ENCODE measurements at places on chromosomes 16 and 17.

DNA sequence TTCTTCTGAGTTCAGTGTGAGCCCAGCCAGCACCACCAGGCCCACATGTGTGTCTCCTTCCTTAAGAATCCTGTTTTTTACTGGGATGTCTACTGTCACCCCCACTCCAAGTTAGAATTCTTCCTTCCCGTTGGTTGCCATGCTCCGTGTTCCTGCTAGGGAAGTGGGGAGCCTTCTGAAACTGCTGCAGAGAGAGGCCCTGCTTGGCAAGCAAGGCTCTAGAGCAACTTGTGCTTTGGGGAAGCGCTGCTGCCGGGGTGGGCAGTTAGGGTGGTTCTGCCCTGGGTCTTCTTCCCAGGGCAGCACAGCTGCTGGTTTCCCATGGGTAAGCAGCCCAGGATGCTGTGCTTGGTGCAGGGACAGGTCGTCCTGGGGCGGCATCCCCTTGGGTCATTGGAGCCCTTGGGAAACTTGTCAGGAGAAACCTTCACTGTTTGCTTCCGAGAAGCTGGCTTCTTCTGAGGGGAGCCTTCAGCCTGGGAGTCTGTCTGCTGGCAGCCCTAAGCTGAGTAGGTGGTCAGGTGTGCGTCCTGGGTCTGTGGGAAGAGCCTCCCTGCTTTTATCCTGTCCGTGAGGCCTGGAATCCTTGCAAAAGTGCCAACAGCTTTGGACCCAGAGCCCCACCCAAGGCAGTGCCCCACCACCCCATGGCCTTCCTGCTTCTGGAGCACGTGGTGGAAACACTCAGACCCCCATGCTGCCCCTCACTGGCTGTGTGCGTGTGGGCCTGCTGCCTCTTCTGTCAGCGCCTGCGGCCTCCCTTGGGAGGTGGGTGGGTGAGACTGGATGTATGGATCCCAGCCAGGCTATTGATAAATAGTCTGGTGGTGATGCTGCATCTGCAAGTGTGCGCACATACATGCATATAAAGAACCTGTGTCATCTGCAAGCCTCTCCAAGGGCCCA is 71.8 kb downstream of the PLD6 start:
- no peak for DNase-seq

GRCh38 chr16:2388139-2388874 is 40.9 kb upstream of the CCNF start:
- no peak for DNase-seq

- no peak for DNase-seq
Measured at GRCh38 chr17:76594690-76595089, 9.0 kb upstream of the ST6GALNAC2 start.

- DNase-seq: no peak
Measured at GRCh38 chr16:57628783-57629293, 408 bp downstream of the ADGRG1 start.

- DNase-seq: no peak
Measured at GRCh38 chr16:55214974-55215494, 109.0 kb upstream of the IRX6 start.

- no peak for DNase-seq
Measured at GRCh38 chr17:36088670-36089338, 1.1 kb downstream of the CCL3 start.

DNA sequence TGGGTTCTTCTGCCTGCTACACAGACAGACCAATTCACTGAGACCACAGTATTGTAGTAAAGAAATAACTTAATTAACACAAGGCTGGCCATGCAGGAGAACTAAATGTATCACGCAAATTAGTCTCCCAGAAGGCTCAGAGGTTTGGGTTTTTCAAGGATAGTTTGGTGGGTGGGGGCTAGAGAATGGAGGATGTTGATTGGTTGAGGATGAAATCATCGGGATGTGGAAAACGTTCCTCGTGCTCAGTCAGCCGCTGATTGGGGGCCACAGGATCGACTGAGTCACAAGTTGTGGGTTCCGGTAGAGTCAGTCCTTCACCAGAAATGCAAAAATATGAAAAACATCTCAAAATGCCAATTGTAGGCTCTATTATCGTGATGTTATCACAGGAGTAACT is 18.7 kb downstream of the RHOT1 start:
- DNase-seq: no peak

- DNase-seq: no peak
Measured at GRCh38 chr16:30619638-30620037, 9.4 kb upstream of the ZNF689 start.

GRCh38 chr16:58154345-58154744 is 25.2 kb upstream of the CFAP20 start:
- DNase-seq: no peak

DNA sequence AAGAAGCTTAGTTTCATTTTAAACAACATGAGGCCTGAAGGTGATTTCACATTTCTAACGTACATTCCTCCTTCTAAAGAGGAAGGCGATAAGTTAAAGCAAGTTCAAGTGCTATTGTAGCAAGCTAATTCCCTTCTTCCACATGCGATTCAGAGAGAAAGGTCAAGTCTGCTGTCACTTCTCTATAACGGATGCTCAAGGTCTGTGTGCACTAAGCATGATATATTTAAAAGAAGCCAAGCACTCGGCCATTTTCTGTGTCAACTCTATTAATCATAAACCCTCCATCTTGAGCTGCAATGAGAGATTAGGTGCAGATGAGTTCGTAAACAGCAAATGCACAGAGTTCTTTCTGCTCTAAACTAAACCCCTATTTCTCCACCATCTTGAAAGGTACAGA is 568.8 kb upstream of the ZFHX3 start:
- DNase-seq: no peak

DNA sequence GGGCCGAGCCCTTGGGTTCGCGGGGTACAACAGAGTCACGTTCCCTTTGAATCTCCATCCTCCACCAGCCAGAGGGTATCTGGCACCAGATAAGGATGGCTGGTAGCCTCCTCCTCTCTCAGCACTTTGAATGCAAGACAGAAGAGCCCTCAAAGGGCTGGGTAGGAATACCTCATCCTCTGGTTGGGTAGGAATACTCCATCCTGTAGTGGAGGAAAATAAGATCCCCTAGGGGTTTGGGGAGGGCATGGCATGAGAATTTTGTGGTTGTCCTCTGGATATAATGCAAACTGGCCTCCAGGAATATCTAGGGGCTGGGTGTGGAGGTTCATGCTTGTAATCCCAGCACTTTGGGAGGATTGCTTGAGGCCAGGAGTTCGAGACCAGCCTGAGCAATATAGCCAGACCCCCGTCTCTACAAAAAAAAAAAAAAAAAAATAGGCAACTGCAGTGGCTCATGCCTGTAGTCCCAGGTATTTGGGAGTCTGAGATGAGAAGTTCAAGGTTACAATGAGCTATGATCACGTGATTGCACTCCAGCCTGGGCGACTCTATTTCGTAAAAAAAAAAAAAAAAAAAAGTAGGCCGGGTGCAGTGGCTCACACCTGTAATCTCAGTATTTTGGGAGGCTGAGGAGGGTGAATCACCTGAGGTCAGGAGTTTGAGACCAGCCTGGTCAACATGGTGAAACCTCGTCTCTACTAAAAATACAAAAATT is 2.7 kb downstream of the IGFBP4 start:
- no peak for DNase-seq

- DNase-seq: no peak
Measured at GRCh38 chr17:40071313-40072039, 8.7 kb downstream of the THRA start.

DNA sequence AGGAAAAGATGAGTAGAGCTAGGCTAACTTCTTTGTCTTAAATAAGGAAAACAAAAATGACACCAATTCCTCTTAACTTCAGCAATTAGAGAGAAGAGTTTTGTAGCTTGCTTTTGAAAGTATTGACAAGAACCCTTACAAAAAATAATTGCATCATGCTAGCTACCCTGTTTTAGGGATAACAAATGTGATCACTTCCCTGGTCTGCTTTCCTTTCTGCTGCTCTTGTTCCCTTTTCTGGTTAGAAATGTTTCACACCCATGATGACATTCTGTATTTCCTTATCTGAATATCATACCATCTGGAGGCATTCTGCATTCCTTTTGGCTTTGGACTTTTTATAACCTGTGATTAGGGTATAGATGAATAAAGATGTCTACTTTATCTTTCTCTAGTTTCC is 9.9 kb upstream of the SMIM36 start:
- no peak for DNase-seq

GRCh38 chr16:56974549-56975300 is 13.0 kb downstream of the CETP start:
- no peak for DNase-seq

DNA sequence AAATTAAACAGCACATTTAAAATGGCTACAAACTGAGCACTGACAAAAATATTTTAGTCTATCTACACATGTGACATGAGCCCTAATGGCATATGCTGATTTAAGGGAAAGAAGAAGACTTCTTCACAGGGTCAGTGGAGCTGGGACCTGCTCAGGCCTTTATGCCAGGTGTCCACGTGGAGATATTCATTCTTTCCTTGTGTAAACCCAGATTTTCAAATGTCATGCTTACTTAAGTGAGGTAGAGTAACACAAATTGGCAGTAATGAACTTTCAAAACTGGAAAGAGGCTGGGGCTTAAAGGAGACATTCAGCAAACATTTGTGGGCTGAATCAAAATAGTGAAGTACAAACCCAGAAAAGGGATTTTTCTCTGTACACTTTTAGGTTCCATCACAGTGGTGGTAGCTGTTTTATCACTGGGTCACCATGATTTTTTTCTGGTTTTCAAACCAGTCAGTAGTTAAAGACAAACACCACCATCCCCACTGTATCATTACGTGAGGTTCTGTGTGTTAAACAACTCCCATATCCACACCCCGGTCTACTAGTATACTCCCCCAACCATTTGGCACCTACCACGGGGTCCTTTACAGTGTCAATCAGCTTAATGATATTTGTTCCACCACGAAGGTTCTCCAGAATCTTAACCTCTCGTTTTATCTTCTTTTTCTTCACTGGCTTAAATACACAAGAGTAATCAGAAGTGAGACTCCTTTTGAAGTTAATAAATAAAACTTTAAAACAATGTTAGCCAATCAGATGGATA is 11.5 kb downstream of the CSNK2A2 start:
- no peak for DNase-seq

DNA sequence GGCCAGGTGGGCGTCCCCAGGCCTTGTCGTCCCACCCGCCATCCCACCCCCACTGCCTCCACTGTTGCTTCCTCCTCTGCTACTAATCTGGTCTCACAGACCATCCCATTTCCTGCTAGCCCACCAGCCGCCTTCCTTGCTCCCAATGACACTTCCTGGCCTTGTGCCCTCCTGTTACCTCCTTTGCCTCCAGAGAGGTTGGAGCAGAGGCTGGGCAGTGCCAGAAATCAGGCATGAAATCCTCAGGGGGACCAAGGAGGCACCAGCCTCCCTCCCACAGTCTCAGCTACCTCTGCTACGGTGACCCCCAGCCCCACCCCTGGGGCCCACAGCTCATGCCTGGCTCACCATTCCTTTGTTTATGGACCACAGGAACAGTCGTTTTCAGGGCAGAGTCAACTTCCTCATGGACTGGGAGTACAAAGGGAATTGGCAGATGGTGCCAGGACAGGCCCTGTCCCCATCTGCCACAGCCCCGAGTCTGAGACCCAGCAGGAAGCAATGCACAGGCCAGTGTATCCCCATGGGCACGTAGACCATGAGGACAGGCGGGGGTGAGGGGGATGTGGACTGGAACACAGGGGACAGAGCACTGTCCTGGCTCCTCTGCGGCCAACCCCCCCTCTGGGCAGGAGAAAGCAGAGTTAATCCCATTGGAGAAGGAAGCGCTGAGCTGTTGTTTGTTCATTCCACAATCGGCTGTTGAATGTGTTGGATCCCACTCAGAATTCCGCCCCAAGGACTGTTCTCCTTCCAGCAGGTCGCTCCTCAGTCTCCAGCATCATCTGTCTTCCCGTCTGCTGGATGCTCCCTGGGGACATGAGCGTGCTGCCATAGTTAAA is 2.2 kb upstream of the CDH5 start:
- DNase-seq: no peak

DNA sequence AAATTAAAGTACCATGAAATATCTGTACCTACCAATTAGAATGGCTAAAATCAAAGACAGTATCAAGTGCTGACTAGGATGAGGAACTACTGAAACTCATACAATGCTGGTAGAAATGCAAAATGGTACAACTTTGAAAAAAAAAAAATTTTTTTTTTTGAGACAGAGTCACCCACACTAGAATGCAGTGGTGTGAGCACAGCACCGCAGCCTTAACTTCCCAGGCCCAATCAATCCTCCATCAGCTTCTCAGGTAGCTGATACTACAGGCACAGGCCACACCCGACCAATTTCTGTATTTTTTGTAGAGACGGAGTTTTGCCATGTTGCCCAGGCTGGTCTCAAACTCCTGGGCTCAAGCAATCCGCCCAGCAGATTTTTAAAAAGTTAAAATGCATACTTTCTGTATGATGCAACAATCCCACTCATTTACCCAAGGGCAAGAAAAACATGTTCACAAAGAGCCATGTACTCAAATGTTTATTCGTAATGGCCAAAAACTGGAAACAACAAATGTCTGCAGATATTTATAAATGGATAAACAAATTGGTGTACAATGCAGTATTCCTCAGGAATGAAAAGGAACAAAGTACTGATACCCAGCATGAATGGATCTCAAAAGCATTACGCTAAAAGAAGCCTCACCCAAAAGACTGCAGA is 8.7 kb downstream of the SMURF2 start:
- DNase-seq: no peak

DNA sequence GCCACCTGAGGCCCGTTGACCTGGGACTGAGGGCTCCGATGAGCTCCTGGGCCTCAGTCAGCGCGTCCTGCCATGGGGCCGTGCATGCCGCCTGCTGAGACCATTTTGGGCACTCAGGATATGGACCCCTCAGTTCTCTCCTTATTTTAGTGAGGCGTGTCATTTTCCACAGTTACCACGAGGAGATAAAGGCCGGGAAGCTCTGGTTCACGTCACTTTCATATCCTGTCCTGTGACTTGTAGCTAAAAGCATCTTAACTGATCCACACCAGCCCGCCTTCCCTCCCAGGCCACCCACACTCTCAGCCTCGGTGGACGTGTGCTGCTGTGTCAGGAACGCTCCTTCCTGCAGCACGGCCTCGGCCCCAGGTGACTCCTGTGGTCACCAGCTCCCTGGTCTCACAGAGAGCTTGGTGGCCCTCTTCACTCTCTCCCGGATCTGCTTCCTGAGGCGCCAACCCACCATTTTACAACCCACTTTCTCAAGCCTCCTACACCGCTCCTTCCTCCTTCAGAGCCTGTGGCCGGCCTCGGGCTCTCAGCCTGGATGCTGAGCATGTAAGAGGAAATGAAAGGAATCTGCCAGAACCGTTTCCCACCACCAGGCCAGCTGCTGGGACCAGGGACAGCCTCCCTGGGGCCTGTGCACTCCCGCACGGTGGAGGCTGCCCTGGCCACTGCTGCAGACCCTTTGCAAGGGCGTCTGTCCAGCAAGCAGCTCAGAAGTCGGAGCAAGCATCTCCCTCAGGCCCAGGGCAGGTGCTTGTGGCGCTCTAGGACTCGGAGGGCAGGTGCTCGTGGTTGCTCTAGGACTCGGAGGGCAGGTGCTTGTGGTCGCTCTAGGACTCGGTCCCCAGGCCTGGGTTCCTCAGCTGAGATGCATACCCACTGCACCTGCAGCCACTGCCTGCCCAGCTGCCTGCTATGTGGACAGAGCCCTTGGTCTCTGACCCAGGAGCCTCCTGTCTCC is 23.9 kb upstream of the FASN start:
- DNase-seq: no peak

DNA sequence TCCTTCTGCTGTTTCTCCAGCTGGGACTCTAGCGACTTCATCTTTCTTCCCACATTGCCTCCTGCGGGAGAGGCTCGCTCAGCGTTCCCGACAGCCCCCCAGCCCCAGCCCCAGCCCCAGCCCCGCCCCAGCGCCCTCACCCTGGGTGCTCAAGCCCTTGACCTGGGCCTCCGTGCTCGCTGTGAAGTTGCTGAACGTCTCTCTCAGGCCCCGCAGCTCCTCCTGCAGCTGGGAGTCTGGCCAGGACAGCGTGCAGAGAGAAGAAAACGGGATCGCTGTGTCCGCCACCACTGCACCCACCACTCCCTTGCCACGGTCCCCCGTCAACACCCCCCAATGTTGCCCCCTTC is 2.4 kb downstream of the ASGR1 start:
- no peak for DNase-seq

All from stimulated activated CD4-positive, alpha-beta T cell treated with anti-CD3 and anti-CD28 coated beads, Interleukin-1b, Interleukin-23, amount 100 ng/mL, for 1 hour (primary cell).